Stimulated activated CD4-positive, alpha-beta T cell treated with anti-CD3 and anti-CD28 coated beads, Interleukin-15, amount 100 ng/mL, for 1 hour (primary cell): ENCODE measurements at places on chromosomes 11 and 22.

DNA sequence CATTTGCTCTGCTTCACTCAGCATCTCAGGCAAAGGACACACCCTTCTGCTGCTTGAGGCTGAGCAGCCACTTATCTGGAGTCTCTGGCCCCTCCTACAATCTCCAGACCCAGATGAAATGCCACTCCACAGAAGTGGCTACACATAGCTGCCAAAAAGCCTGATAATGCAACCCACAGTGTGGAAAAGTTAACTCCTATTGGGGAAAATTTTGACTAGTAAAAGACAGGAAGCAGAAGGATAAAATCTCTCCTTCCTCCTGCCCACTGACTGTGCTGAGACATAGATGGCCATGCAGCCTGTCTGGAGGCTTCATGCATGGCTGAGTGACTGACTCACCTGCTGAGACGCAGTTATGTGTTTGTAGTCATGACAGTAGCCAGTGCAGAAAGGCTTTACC lies 92.3 kb upstream of the TEAD1 start:
- no peak for DNase-seq

- DNase-seq, result peak; percentile 30
Measured at GRCh38 chr11:57527056-57527631, 3.4 kb downstream of the TIMM10 start.

DNA sequence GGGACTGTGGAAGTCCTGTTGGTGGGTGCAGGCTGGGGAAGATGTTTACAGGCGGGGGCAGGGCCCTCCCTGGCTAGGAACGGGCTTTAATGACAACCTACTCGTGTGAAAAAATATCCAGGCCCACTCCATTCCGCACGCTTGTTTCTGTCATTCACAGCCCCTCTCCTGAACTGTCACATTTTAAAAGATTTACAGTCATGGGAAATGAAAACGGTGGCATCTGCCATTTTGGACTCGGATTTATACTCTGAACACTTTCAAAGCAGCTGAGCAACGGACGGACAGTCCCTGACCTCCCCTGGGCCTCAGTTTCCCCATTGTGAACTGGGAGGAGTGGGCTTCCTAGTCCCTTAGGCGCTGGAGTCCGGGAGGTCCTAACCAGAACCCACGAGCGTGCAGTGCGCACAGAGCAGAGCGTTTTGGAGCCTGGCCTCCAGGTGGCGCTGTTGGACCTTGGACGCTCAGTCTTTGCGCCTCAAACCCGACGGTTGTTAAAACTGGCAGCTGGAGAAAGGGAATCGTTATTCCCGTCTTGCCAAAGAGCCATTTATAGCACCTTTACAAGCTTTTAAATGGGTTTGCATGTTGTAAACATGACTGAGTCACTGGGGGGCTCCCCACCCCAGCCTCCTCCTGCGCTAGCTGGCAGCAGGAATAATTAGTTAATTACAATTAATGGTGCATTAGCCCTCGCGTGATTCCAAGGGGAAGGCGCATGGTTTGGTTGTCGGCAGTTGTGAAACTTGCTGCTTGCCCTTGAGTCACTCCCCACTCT lies 75.3 kb downstream of the FBLN1 start:
- DNase-seq, result peak; percentile 45

DNA sequence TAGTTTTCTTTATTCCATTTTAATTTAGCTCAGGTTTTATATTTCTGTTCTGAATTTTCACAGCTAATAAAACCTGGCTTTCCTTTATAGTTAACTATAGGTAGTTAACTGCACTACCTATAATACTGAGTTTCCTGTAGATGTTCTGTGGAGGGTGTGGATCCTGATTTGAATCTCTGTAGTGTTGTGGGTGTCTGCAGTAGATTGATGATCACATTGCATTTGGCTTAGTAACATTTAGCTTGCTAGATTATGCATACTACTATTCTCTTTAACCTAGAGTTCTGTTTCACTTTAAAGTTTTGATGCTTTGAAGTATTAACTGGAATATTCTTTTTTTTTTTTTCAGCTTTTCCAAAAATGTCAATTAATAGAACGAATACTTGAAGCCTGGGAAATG lies 110.1 kb downstream of the PPP6R3 start:
- no peak for DNase-seq

GRCh38 chr11:110974731-110975130 lies 262.5 kb upstream of the ARHGAP20 start:
- DNase-seq, result no peak

DNA sequence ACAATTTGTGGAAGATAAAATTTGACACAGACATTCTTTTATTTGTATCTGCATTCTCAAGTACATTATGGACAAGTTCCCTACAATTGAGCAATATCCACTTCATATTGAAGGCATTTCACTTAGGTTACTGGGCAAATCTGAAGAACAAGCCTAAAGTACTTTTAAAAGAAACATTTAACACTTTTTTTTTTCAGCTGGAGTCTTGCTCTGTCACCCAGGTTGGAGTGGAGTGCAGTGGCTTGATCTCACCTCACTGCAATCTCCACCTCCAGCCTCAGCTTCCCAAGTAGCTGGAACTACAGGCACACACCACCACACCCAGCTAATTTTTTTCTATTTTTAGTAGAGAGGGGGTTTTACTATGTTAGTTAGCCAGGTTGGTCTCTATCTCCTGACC lies 70.2 kb downstream of the OR4C45 start:
- DNase-seq, result no peak

DNA sequence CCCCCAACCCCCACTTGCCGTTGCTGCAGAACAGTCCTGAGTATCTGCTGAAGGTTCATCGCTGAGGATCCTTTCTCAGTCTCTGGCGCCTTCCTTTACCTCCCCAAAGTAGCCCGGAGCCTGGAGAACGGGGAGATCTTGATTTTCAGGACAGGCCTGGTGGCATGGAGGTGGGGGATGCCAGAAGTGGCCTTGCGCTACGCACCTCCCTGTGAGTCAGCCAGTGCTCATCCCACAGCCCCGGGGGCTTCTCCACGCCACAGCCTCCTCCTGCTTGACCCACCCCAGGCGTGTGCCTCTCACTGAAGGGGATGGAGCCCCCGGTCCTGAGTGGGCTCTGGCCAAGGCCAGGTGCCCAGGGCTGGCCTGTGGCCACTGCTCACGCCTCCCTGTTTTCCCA lies 339.6 kb downstream of the TBC1D22A start:
- DNase-seq, result no peak

DNA sequence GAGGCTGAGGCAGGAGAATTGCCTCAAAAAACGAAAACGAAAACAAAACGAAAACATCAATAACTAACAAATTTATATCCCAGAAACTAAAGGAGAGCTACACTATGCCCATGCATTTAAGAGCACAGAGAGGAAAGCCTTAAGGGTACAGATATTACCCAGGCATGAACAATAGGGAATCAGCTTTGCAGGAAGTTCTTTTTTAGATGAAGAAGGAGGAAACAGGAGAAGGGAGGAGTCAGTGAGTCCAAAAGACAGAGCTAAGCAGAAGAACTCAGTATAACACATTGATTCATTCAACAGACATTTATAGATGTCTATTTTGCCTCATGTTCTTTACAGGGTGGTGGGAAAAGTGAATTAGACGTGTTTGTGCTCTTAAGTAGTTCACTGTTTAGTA lies 8.3 kb downstream of the MRPL17 start:
- DNase-seq, result no peak

GRCh38 chr11:113991718-113992458 lies 17.0 kb downstream of the HTR3A start:
- DNase-seq, result no peak

DNA sequence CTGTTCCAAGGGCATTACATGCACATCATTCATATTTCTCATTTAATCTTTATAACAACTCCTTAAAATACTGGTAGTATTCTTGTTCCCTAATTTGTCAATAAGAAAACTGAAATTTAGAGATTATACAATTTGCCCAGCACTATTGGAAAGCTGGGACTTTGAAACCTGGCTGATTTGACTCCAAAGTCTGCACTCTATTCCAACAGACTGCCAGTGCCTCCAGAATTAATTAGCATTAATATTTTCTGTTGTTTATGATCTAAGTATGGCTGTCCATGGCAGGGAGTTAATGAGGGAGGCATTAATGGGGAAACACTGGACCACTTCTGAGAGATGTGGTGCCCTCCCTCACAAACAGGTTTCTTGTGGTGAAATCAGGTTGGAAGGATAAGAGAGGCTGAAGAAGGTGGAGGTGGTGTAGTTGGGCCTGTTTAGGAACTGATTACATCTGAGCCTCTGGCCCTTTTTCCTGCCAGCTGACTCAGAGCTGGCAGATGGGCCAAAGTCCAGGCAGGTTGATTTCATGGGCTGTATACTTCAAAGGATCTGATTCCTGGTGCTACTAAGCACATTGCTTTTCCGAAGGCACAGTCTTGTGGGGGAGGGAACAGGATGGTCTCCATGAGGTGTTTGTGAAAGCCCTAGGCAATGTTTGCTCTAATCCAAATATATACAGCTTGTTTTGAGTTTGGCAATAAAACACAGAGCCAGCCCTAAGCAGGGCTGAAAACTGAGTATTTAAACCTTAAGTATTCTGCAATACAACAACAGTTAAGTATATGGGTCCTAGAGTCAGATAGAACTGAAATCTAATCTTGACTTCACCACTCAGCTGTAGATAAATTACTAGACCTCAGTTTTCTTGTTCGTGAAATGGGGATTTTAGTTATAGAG lies 21.0 kb upstream of the RAB30 start:
- no peak for DNase-seq

- DNase-seq, result no peak
Measured at GRCh38 chr11:33900159-33900840, 8.4 kb upstream of the LMO2 start.

GRCh38 chr22:41819257-41819656 lies 13.6 kb upstream of the SREBF2 start:
- DNase-seq, result no peak

DNA sequence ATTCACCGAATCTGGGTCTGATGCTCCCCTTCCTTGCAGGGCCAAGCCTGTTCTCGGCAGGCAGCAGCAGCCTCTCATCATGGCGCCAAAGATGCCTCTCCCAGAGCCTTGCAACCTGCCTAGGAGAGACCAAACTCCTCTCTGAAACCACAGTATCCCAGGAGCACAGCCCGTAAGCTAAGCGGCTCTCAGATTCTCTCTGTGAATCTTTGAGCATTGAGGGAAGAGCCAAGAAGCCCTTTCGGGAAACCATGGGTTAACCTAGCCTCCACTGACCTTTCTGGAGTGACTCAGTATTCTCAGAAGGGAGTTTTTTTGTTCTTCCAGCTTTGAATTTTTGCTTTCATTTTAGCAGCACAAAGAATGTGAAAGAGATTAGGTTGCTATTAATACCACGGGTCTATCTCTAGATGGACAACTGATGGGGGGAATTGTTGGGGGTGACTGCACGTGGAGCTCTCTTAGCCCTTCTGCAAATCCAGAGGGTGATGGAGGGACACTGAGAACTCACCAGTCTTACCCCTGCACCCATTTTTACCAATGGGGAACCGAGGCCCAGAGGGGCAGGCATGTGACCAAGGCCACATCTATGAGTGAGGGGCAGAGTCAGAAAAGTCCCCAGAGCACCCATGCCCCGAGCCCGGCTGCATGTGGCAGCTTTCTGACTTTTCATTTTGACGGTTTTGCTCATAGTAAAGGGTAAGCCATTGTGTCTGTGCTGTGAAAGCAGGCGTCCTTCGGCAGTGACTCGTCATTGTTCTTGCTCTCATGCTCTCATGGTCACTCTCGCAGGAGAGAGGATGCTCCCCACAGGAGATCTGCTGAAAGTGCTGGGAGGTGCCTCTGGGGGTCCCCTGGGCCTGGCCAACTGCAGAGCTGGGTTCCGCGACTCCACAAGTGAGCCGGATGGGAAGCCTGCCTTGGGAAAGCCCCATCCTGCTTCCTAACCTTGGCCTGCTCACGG lies 36.0 kb downstream of the IRAG1 start:
- DNase-seq, result no peak

GRCh38 chr11:4181782-4182721 lies 87.5 kb downstream of the RRM1 start:
- DNase-seq, result no peak

DNA sequence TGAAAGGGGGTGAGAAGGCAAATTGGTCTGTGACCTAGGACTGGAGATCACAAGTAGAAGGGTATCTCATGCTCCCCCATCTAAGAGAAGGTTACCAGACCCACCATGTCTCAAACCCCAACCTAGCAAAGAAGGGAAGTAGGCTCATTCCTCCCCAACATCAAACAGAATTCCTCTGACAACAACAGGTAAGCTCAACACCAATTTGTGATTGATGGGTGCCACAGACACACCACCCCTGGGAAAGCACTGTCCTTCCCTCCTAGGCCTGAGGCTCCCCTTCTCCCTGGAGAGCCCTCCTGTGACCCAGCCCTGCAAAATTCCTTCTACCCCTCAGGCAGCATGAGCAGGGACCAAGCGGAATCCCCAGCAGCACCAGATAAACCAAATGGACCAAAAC lies 154.3 kb downstream of the BUD13 start:
- DNase-seq, result no peak

- DNase-seq, result no peak
Measured at GRCh38 chr11:587546-587945, 11.3 kb downstream of the PHRF1 start.

DNA sequence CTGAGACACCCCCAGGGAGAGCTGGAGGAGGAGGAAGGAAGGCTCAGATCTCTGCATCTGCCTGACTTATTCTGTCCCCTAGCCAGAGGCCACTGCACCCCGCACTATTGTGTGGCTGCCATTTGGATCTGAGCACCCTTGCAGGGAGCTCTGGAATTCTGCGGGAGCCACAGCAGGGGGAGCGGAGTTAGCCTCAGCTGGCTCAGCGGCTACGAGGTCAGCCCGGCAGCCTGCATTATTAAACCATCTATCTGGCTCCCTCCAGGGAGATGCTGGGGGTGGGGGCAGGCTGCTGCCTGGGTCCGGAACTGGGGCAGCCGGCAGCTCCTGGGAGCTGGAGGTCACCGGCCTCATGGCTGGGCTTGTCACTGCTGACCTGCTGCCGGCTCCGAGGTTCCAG lies 6.5 kb upstream of the ELFN2 start:
- no peak for DNase-seq

DNA sequence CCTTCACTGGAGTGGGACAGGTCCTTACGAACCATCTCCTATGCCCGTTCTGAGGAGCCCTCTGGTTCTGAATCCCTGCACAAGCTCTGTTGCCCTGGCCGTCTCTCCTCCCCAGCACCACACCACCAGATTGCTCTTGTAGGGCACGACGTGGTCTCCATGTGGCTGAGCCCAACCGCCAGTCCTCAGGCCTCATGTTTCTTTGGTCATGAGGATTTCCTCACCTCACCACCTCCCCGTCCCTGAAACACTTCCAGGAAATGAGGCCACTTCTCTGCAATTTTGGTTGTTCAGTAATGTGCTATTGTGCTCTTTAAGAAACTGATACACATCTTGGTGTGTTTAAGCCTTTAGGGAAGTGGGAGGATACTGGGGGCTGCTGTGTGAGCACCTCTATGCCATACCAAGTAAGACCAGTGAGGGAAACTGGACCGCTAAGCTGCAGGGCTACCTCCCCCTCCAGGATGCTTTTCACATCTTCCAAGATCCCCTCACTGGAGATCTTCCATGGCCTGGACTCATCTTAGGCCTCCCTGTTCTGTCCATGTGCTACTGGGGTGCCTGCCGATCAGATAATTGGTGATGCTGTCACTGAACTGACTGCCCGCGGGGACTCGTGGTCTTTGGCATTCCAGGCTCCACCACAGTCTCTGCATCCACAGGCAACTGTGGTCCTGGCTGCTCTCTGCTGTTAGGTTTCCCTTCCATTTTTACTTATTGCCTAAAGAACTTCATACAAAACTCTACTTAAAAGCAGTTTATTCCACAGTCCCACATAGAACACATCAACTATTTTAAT lies 21.9 kb downstream of the DRICH1 start:
- no peak for DNase-seq

- no peak for DNase-seq
Measured at GRCh38 chr11:100734743-100735527, 47.8 kb downstream of the ARHGAP42 start.
